ENCODE measurements at places on chromosomes 7 and 10.

GRCh38 chr10:109386921-109387320 is 536.4 kb downstream of the XPNPEP1 start:
- no peak for DNase-seq

DNA sequence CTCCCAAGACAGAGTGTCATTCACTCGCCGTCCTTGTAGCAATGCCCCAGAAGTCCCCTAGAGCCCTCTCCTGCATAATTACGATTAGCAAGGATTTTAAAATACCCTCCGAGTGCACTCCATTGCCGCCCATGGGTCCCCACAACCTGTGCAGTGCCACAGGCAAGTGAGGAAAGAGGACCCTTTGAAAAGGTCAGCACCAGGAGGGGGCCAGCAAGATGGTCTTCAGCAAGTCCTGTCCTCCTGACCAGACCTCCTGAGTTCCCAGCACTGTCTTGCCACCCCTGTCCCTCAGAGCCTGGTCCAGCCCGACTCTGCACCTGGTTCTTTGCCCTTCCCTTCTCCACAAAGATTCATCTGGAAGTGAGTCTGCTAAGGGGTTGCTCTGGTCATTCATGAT is 32.1 kb downstream of the CLRN3 start:
- no peak for DNase-seq

- no peak for DNase-seq
These were observed 156.2 kb downstream of the DNAJB6 start for GRCh38 chr7:157493017-157493416.

GRCh38 chr10:80068270-80068669 is 10.2 kb upstream of the TMEM254 start:
- no peak for DNase-seq

DNA sequence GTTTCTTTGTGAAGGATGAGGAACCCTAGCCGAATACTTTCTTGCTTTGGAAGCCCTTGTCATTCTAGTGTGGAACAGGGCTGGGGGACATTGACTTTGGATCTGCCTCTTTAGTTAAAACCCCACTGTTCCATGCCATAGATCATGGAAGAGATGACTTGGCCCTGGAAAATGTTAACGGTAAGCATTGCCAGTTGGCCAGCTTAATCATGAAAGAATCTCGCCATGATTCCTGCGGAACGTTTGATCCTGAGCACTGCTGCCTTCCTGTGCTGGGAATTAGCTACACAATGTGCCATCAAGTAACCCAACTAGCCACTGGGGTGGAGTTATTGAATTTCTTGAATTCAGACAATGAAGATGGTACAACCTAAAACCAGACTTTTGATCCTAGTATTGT is 177.6 kb upstream of the FZD8 start:
- no peak for DNase-seq

GRCh38 chr7:77368974-77369373 is 47.2 kb downstream of the GSAP start:
- no peak for DNase-seq

GRCh38 chr10:46559231-46559671 is 2.8 kb upstream of the GPRIN2 start:
- no peak for DNase-seq

DNA sequence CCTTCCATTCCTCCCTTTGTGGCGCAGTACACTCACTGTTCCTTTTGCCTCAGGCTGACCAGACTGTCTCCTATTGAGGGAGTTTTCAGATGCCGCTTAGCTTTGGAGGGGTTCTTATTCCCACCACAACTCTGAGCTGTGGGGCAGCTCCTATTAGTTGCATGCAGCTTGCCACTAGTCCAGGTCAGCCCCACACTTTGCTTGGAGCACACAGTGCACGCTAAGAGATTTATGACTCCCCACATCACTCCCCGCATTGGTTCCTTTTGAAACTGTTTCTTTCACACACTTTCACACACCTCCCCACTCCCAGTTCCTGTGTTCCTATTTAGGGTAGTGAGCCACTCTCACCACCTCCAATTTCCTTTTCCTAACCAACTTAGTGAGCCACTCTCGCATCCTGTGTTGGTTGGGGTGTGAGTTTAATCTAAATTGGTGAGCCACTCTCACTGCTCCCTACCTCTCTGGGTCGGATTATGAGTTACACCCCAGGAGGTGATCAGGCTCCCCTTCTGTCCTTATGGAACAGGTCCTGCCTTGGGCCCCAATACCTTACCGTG is 10.4 kb upstream of the ZNF485 start:
- no peak for DNase-seq

- DNase-seq: no peak
These were observed 100.9 kb downstream of the FAS start for GRCh38 chr10:89091496-89091895.

DNA sequence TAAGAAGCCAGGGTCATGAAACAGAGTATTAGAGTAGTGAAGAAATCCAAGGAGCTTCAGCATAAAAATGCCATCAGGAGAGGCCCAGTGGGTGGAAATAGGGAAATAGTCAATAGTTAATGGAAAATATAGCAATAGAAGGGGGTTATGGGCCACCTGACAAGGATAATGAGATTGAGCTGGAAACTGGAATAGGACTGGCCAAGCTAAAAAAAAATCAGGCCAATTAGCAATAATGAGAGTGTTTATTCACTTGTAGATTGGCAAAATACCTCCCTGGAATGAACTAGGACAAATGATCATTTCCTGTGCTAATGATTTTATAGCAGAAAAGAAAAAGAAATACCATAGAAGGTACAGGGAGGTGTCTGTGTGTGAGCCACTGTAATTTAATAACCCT is 97.9 kb downstream of the PLCE1 start:
- no peak for DNase-seq

GRCh38 chr10:112375721-112376395 is 1.9 kb downstream of the ACSL5 start:
- DNase-seq: peak; percentile 79

DNA sequence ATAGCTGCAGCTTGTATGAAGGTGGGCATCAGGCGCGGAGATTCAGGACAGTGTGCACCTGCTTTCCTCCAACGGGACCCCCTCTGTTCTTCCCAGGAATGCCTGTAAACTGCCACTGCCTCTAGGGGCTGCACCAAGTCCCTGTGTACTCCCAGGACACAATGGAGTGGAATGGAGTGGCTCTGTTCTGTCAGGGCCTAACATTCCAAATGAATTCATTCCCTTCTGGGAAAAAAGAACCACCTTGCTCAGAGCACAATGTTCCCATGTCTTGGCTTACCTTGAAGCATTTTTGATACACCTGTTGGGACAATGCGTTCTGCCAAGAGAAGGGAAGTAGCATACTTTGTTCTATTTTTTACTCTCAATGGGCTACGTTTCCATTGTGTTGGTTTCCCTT is 339.4 kb downstream of the FRMD4A start:
- no peak for DNase-seq

GRCh38 chr7:100836812-100837098 is 9.4 kb upstream of the EPHB4 start:
- DNase-seq: no peak

DNA sequence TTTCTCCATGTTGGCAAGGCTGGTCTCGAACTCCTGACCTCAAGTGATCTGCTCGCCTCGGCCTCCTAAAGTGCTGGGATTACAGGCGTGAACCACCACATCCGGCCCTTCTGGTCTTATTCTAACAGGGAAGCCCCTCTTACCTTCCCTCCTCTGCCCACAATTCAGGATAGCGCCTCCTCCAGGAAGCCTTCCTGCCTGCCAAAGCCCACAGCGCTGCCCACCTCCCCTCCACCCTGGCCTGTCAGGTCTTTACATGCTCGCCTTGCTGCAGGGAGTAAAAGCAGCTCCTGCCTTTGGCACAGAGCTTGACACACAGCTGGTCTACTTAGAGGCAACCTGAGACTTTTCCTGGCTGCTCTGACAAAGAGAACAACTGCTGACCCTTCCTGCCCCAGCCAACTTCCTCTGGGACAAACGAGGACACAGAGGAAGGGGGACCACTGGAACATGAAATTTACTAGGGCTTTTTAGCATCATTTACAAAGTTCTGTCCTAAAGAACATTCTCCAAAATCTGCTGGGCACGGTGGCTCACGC is 13.2 kb downstream of the MLXIPL start:
- DNase-seq: no peak

- no peak for DNase-seq
These were observed 365.3 kb downstream of the REEP3 start for GRCh38 chr10:63886281-63887022.

DNA sequence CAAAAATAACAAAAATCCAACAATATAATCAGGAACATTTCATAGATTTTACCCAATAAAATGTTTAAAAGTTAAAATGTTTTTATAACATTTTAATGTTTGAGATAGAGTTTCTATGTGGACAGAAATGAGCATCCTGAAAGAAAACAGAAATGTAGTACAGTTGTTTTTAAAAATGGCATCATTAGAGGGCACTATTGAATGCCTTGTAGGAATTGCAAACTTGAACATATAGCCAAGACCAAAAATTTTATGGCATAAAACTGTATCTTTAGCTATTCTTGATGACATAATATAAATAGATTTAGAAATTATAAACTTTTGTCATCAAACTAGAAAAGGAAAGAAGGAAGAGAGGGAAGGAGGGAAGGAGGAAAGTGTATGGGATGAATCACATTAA is 1372.7 kb downstream of the GATA3 start:
- DNase-seq: no peak

- DNase-seq: no peak
These were observed 1094.0 kb downstream of the KCNMA1 start for GRCh38 chr10:76543655-76544054.

- DNase-seq: no peak
These were observed 15.5 kb downstream of the ARMH3 start for GRCh38 chr10:102040305-102041050.

DNA sequence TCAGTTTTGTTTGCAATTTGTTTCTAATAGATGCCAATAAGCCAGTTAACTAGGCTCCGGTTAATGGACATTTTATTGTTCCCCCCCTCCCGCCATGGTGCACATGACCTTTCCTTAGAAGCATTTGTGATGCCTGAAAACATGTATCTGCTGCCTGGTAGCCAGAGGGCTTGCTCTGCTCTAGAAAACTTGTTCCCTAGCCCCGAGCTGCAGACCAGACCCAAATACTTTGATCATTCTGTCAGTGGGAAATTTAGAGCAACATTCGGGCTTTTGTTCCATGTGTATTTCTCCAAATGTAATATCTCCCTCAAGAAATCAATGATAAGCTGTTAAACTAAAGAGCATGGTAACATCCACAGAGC is 104.7 kb downstream of the EVX1 start:
- DNase-seq: no peak

- no peak for DNase-seq
These were observed 16.9 kb downstream of the LHPP start for GRCh38 chr10:124478515-124478914.

GRCh38 chr10:47021850-47022249 is 110.6 kb downstream of the PTPN20 start:
- DNase-seq: no peak

DNA sequence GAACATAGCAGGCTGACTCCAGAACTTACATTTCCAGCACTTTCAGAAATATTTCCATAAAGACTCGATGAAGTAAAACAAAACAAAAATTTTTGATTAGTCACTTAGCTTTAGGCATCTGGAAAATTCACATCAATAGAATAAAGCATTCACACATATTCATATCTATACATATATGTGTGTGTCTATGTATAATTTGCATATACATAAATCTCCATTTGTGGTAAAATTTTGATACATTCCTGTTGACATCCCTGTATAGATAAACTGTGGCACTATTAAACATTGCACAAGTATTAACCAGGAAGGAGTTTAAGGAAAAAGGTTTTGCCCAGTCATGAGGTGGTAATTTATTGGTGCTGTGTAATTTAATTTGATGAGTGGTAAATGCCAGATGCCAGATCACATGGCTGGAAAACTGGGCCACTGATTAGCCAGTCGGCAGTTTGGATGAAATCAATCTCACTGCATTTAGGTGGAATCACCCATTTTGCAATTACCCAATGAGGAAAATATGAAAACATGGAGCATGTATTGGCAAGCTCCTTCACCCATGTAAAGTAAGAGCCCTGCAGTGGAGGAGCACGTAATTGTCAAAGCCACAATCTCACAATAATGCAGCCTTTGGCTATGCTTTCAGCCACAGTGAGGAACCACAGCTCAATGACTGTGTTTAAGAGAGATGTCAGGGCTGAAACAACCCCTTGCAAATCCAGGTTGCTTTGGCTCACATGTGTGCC is 294.6 kb downstream of the RNLS start:
- peak; percentile 10 for DNase-seq

DNA sequence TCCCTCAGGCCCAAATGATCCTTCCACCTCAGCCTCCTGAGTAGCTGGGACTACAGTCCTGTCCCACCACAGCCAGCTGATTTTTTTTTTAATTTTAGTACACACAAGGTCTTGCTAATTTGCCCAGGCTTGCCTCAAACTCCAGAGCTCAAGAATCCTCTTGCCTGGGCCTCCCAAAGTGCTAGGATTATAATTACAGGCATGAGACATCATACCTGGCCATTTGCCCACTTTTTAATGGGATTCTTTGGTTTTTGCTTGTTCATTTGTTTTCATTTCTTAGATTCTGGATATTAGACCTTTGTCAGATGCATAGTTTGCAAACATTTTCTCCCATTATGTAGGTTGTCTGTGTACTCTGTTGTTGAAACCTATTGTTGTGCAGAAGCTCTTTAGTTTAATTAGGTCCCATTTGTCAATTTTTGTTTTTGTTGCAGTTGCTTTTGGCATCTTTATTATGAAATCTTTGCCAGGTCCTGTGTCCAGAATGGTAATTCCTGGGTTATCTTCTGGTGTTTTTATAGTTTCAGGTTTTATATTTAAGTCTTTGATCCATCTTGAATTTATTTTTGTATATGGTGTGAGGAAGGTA is 95.2 kb downstream of the GLCCI1 start:
- DNase-seq: no peak

DNA sequence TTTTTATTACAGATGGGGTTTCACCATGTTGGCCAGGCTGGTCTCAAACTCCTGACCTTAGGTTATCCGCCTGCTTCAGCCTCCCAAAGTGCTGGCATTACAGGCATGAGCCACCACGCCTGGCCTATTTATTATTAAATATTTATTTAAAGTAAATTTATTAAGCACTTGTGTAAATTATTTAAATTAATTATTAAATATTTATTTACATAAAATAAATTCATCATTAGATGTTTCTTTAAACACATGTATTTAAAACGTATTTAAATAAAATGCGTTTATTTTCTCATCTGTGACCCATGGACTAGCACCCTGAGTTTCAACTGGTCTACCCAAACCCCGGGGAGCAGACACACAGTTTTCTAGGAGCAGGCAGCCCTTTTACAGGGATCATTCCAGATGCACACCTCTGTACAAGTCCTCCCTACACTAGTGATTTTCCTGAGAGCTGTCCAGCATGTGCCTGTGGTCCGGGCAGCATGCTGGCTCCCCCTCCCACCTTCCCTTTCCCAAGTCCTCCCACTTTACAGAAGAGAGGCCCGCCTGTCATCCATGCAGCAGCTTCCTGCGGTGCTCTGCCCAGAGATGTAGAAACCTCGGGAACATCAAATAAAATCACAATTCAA is 89.2 kb upstream of the ATP6V0A4 start:
- DNase-seq: no peak

- DNase-seq: no peak
These were observed 135.5 kb upstream of the FRMD4A start for GRCh38 chr10:14466257-14466656.

- no peak for DNase-seq
These were observed 95.4 kb downstream of the ELMO1 start for GRCh38 chr7:37352974-37353948.

GRCh38 chr10:18659819-18660535 is 746 bp downstream of the ARL5B start:
- peak; percentile 27 for DNase-seq

GRCh38 chr7:131124867-131125266 is 202.8 kb upstream of the MKLN1 start:
- DNase-seq: no peak

- no peak for DNase-seq
These were observed 76.1 kb downstream of the ZNF277 start for GRCh38 chr7:112282476-112283188.

- no peak for DNase-seq
These were observed 137.7 kb downstream of the SEMA3C start for GRCh38 chr7:80781146-80781545.

All from GM13977 (cell line).